ENCODE measurements at places on chromosomes 16 and 17. TPM values are rescaled to one million over a fixed set of nuclear protein-coding genes. Genes with fewer than 3 reads are reported as not detected.

LGALS3BP gene
- 56.1 TPM for total RNA-seq

NMT1 gene
- 152 TPM for total RNA-seq

TP53TG3F gene
- total RNA-seq = not detected

DNA sequence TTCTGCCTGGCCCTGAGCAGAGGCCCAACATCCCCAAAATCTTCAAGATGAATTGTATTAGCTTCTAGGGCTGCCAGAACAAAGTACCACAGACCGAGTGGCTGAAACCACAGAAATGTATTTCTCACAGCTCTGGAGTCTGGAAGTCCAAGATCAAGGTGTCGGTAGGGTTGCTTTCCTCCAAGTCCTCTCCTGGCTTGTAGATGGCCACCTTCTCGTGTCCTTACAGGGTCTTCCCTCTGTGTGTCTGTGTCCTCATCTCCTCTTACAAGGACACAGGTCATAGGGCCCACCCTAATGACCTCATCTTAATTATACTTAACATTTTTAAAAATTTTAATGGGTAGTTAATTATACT is 215.7 kb downstream of the NTN1 start:
- H3K4me3 ChIP-seq = no peak overlapping the region
- H3K27ac ChIP-seq = no peak overlapping the region
- H3K27me3 ChIP-seq = no peaks in the 10 kb centered on the region
- H3K36me3 ChIP-seq = no peaks in the 10 kb centered on the region
- H3K4me1 ChIP-seq = peaks cover 12% of the 10 kb centered on the region
- DNase-seq = no peak

- H3K27ac ChIP-seq = no peak overlapping the region
- H3K4me3 ChIP-seq = no peak overlapping the region
- peaks cover 3% of the 10 kb centered on the region for H3K4me1 ChIP-seq
- no peak for DNase-seq
Observed at GRCh38 chr16:84198401-84198800, 7.4 kb downstream of the ADAD2 start.

DNA sequence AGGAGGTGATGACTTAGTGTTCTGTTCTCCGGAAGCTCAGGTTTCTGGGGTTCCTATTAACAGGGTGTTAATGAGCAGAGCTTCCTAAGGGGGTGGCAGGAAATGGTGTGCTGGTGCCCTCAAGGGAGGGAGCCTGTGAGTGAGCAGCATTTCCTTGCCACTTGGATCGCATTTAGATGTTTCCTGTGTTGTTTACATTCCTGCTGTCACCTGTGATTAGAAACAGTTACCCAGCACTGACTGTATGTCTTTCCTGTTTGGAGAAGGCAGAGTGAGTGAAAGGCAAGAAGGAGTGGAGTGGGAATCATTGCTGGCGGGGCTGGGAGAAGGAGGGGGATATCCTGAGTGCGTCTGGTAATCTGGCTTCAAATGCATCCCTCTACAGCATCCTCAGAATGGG is 214.6 kb downstream of the CCDC182 start:
- DNase-seq = no peak
- no peaks in the 10 kb centered on the region for H3K36me3 ChIP-seq
- H3K4me3 ChIP-seq = no peak overlapping the region
- H3K4me1 ChIP-seq = peaks cover 10% of the 10 kb centered on the region
- no peaks in the 10 kb centered on the region for H3K27me3 ChIP-seq

DNA sequence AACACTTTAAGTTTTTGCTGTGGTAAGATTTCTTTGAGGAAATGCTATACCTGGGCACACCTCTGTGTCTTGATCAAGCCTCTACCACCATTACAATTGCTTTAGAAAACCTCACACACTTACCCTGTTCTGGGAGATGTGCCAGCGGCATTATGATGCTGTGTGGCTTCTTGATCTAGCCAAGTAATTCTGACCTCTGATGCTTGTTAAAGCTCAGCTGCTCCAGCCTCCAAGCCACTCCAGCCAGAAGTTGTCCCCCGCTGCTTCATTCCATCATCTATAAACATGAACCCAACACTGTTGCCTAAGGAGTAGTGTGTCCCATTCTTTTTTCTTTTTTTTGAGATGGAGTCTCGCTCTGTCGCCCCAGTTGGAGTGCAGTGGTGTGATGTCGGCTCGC is 60.1 kb downstream of the CYLD start:
- H3K4me3 ChIP-seq = no peak overlapping the region
- H3K4me1 ChIP-seq = no peaks in the 10 kb centered on the region
- DNase-seq = no peak
- H3K36me3 ChIP-seq = no peaks in the 10 kb centered on the region
- no peaks in the 10 kb centered on the region for H3K27me3 ChIP-seq

- H3K36me3 ChIP-seq = peaks cover 29% of the 10 kb centered on the region
- no peak for DNase-seq
- H3K4me1 ChIP-seq = no peaks in the 10 kb centered on the region
- no peak overlapping the region for H3K27ac ChIP-seq
- H3K4me3 ChIP-seq = no peak overlapping the region
Observed at GRCh38 chr16:58548378-58548777, 33.1 kb downstream of the SETD6 start.

- no peak overlapping the region for H3K4me3 ChIP-seq
- H3K36me3 ChIP-seq = no peaks in the 10 kb centered on the region
- H3K27ac ChIP-seq = no peak overlapping the region
- DNase-seq = no peak
- peaks cover 6% of the 10 kb centered on the region for H3K4me1 ChIP-seq
- H3K27me3 ChIP-seq = peaks cover 25% of the 10 kb centered on the region
Observed at GRCh38 chr17:80930335-80931279, 61.0 kb upstream of the CHMP6 start.
